ENCODE measurements at places on chromosomes 12 and 14. TPM values are rescaled to one million over a fixed set of nuclear protein-coding genes. Genes with fewer than 3 reads are reported as not detected.

GRCh38 chr12:4486980-4487379 is 41.4 kb upstream of the FGF6 start:
- DNase-seq: no peak

- DNase-seq: no peak
These were observed 56.2 kb upstream of the FERMT2 start for GRCh38 chr14:53006931-53007562.

DNA sequence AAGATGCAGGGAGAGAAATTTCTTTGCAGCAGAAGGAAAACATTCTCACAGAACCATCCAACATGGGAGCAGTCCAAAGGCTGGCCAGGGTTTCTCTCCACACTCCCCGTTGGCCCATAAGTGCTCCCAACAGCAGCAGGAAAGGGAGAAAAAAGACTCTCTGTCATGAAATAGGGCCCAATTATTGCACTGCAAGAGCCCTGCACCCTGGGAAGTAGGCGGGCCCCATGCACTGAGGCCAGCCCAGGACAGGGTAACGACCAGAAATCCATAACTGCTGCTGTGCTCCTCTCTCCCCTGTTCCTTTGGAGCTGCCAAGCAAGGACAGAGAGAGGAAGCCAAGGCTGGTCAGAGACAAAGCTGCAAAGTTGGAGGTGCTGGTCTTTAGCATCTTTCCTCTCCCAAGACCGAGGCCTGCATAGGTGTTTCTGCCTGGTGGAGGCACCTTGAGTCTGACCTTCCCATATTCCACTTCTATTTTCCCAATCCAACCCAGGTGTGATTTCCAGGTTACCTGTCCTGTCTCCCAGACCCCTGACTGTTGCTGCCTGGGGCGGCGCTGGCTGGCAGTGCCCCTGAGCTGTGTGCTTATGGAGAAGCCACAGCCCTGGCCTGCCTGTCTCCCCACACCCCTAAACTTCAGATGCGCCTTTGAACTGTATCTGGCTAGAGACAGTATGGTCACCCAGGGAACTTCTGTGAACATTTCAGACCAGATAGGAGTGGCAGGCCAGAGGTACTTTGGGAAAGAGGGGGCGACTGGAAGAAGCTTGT is 6.8 kb downstream of the GALNT16 start:
- DNase-seq: no peak

GRCh38 chr14:56180754-56181542 is 62.7 kb downstream of the PELI2 start:
- no peak for DNase-seq

- DNase-seq: peak; percentile 53
These were observed 127.3 kb upstream of the TMPO start for GRCh38 chr12:98388126-98388525.

- DNase-seq: peak; percentile 82
These were observed 88.5 kb upstream of the NCOR2 start for GRCh38 chr12:124655698-124656516.

GRCh38 chr12:12819752-12820311 is 6.7 kb downstream of the DDX47 start:
- DNase-seq: peak; percentile 78

DNA sequence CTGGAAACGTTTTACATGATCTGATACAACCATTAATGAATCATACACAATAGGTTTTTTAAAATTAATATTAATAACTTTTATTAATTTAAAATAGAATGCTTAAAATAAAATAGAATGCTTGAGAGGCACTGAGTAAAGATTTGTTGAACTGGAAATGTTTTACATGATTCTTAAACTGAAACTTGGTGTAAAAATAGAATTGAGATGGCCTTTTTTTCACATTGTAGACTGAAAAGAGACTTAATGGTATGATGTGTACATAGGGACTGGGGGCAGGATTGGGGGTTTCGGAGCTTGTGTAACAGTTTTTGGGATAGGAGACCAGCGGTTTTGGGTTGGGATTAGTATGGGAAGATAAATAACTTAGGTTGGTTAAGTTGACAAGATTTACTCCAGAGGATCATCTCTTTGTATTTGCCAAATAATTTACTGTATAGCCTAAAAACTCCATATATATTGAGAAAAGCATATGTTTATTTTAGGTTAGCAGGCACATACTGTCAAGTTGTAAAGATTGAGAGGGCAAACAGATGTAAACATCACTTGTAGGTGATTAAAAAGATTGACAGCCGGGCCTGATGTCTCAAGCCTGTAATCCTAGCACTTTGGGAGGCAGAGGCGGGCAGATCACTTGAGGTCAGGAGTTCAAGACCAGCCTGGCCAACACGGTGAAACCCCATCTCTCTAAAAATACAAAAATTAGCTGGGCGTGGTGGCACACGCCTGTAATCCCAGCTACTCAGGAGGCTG is 2.0 kb upstream of the ZNF410 start:
- no peak for DNase-seq

GRCh38 chr12:43696154-43696553 is 62.4 kb downstream of the PUS7L start:
- peak; percentile 24 for DNase-seq

Gene OVCH1
- total RNA-seq: 0.64 TPM

Gene TEAD4
- 451 TPM for total RNA-seq

Gene NGB
- total RNA-seq: not detected
